ENCODE measurements at places on chromosomes 4 and X. TPM values are rescaled to one million over a fixed set of nuclear protein-coding genes. Genes with fewer than 3 reads are reported as not detected.

DNA sequence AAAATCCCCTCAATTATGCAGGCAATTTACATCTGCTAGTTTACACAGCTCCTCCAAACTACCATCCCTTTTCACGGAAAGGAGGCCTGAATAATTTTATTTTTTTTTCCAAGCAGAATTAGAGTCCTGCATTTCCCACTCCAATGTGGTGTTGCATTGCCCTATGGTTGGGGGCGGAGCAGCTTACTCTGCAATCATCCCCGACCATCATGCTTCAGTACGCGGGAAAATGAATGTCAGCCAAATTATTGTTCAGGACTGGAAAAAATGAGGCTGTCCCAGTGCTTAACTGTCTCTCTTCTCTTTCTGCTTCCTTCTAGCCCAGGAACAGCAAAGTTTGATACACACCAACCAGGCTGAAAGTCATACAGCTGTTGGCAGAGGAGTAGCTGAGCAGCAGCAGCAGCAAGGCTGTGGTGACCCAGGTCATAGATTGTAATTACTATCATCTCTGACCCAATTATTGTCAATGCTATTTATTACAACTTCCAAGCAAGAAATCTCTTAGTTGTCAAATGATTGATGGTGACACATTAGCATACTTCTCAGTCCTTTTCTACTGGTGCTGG, 28.3 kb downstream of the MMRN1 start:
- DNase-seq, result no peak

GRCh38 chr4:152073351-152074087, 312.7 kb upstream of the GATB start:
- no peak for DNase-seq

DNA sequence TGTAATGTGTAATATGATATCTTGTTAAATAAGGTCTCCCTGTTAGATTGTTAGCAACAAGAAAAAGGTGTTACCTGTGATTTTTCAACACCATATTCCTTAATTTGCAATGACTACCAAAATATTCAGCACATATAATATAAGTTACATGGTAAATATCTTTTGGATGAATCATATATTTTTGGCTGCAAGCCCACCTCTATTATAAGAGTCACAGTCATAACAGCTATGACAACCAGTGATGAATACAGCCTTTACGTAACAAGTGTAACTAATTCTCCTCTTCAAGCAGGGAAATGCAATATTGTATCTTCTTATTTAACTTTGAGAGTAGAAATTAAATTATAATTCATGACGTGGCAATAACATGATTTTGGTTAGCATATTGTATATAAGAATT, 187.0 kb downstream of the NLGN4X start:
- no peak for DNase-seq

DNA sequence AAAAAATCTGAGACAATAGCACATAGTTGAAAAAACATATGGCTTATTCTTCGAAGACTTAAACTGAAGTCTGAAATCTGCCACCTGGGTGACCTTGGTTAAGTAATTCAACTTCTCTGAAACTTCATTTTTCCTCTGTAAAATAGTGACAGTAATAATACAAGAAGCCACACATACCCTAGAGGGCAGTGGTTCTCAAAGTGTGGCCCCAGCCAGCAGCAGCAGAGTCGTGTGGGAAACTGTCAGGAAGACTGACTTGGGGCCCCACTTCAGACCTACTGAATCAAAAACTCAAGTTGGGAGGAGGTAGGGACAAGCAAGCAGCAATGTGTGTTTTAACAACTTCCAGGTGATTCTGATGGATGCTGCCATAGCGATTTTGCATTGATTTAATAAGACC, 249.9 kb downstream of the HNRNPD start:
- no peak for DNase-seq

- DNase-seq, result no peak
These were observed 156.4 kb downstream of the HS6ST2 start for GRCh38 chrX:132802033-132802432.

DNA sequence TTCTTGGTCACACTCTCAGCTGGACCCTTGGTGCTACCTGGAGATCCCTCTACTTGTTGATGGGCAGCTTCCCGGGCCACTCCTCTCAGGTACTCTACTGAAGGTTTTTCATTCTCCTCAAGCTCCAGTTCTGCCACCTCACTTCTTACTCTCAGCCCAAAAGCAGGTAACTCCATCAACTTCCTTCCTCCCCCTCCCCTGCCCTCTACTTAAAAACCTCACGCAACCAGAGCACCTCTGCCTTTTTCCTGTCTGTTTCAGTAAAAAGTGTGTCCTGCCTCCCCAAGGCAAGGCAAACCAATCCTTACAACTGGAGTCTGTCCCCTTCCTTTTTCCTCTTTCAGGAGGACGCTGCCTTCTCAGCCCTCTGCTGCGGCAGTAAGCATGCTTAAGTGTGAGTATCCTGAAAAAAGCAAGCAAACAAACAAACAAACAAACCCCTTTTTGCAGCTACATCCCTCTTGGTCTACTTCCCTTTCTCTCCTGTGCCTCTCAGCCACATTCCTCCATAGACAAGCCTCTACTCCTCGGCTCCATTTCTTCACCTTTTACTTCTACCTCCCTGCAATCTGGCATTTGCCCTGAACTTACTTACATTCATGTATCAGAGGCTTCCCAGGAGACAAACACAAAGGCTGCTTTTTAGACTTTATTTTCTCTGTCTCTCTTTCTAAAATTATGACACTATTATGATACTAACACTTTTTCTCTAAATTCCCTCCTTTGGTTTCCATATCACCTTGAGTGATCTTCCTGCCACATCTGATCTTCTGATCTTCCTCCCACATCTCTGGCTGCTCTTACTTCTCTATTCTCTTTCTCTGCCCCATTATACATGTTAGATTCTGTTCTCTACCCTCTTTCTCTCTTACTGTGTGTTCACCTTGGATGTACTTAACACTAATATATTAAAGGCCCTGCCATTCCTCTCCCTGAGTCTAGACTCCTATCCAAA, 5.4 kb downstream of the ALPK1 start:
- DNase-seq, result no peak

DNA sequence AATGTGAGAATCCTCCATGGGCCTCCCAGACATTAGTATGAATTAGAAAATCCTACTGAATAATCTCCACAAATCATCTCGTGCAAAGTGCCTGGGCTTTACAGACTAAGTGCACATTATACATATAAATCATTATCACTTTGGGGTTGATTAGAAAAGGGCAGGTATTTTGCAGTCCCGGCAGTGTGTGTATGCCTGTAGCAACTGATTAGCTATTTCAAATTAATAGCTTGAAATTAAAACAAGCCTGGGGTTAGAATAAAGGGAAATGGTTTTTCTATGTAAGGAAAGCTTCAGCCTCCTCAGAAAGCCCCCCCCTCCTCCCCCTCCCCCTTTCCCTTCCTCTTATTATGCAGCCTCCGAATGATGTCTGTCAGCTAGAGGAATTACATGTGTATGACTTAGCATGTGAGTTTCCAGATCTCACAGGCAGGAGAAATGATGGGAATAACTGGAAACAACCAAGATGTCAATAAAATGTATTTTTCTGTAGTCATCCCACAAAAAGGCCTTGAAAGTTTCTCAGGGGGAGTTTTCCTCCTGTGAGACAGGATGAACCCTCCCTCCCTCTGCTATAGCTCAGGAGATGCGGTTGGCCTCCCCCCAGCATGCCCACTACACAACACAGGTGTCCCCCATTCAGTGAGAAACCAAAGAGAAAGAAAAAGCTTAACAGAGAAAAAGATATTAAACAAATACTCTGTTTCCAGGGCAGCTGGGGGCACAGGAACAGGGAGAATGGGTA, 41.2 kb upstream of the RASGEF1B start:
- DNase-seq, result no peak

DNA sequence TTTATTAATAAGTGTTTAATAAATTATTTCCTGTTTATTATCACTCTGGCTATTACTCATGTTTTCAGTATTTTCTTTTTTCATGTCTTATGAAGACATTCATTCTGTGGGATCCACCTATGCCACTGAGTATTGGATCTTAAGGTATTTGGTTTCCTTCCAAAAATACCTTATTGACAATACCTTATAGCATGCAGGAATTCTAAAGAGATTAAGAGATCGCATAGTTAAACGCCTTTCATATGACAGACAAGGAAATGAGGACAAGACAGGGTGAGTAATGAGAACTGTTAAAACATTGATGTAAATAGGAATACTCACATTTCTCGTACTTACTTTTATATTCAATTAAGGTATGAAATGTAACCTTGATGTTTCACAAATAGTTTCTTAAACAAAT, 38.2 kb upstream of the TMPRSS11B start:
- no peak for DNase-seq

GRCh38 chr4:118816538-118817177, 19.3 kb downstream of the SEC24D start:
- no peak for DNase-seq

GRCh38 chrX:17842769-17843525, 18.2 kb downstream of the RAI2 start:
- no peak for DNase-seq

GRCh38 chr4:2047781-2048581, 11.1 kb upstream of the NAT8L start:
- DNase-seq, result no peak

DNA sequence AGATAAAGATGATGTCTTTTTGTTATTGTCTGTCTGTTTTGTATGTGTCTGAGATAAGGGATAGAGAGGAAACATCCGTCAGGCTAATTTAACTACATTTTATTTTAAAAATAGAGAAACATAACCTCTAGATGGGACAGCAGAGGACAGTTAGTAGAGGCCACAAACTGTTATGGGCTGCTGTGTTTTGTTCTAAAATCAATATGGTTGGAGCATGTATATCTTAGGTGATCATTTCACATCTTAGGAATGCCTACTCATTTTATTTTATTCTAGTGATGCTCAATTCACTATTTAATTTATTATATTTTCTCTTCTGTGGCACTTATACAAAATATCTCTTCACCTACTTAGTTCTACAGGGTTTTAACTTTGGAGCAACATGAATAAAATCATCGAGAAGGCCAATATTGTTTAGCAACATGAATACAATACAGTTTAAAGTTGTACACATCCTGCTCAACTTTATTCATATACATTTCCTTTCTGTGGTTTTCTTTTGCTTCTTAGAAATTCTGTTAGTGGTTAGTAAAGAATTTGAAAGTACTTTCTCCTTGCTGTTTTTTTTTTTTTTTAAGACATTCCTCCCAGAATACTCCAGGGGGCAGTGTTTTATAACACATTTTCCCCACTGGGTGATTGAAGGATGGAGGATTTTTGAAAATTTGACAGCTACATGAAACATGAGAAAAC, 392.9 kb downstream of the UNC5C start:
- DNase-seq, result no peak

DNA sequence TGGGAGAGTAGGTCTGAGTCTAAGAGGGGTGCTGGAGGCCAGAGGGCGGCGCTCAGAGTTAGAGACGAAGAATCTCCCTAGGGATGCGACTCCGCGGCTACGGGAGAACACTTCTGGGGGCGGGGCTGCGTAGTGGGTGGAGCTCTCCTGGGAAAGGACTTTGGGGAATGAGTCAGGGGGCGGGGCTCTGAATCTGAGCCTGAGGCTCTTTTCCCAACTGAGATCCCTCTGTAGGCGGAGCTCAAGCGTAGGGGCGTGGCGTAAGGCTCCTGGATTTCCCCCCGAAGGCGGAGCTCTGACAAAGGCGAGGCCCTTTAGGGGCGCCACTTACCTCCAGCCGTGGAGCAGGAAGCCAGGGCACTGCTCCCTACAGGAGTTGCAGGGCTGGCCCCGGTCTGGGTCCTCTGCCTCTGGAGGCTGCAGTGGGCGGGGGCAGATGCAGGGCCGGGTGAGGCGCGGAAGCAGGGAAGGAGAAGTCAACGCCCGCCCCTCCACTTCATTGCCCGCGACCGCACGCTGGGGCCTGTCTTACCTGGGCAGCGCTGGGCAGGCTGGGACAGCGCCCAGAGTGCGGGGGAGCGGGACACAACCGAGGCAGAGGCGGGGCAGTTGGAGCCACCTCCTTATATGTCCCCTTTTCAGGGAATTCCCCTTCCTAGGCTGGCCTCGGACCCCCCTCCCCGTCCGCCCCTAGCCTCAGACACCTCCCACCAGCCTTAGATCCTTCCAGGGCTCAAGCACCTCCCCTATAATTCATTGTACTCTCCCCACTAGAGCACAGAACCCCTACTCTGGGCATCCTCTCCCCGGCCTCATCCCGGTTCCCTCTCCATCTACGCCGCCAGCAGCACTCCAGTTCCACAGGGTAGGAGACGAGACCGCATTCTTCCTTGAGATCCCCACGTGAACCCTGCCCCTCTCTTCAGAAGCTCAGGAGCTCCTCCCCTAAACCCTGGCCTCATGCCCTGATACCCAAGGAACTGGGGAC, 1.6 kb downstream of the PRICKLE3 start:
- peak; percentile 90 for DNase-seq

GRCh38 chr4:82500435-82501153, 61.2 kb downstream of the TMEM150C start:
- DNase-seq, result no peak

DNA sequence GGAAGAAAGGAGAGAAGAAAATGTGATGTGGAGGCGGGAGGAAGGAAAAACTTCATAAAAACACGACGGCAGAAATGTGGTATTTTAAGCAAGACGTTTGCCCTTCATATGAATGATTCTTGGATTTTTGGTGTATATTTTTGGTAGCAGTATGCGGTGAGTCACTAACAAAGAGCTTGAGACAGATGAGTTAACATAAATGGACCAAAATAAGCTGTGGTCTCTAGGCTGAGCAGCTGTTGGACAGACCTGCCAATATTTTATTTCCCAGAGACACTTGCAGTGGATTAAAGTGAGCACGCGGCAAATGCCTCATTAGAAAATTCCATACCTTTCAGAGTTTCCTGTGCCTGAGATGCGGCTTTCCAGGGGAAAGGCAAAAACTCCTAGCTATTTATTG, 43.1 kb upstream of the RPS6KA3 start:
- no peak for DNase-seq

- no peak for DNase-seq
These were observed 9.2 kb downstream of the MAP9 start for GRCh38 chr4:155367608-155368007.

DNA sequence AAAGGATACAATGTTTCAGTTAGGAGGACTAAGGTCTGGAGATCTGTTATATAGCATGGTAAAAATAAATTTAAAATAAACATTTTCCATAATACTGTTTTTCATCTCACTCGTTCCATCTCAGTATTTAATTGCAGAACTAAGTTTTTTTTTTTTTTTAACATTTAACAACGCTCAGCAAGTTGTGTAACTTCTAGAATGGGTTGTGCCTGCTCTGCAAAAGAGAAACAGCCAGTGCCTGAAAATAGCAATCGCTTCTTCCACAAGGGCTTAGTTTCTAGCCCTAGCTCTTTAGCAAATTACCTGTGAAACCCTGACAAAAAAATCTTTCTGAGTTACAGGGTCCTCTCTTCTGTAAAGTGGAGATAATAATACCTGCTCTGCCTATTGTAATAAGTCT, 41.9 kb downstream of the CNGA1 start:
- DNase-seq, result no peak

- no peak for DNase-seq
These were observed 2.5 kb downstream of the P2RY8 start for GRCh38 chrX:1534301-1535168.

DNA sequence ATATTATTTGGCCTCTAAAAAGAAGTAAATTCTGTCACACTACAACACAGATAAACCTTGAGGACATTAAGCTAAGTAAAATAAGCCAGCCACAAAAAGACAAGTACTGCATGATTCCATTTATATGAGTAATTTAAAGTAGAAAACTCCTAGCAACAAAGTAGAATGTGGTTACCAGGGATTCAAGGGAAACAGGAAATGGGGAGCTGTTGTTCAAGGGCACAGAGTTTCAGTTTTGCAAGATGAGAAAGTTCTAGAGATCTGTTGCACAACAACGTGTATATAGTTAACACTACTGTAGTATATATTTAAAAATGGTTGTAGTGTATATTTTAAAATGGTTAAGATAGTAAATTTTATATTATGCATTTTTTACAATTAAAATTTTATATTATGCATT, 25.4 kb downstream of the SEC31A start:
- no peak for DNase-seq

TCEAL7 gene
- 2.3 TPM for total RNA-seq

FAM9C gene
- total RNA-seq, result 0.30 TPM

BRS3 gene
- not detected for total RNA-seq

All from heart right ventricle (tissue), 16 donors.